Hippocampal formation (tissue), 2 donors: ENCODE measurements at places on chromosomes 11 and 22.

DNA sequence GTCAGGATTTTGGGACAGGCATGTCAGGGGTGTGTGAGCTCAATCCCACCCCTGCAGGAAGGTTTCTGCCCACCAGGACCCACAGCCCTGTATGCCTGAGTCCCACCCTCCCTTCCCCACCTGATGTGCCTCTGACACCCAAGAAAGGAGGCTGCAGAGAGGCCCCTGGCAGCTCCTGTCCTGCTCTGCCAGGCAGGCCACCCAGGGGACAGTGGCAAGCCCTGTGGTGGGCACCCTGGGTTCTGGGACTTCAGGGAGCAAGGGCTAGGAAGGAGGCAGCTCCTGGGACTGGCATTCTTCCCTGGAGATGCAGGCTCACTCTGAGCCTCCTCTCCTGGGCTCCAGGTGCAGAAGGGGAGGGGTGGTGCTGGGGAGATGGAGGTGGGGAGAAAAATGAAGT lies 234.5 kb upstream of the B3GAT1 start:
- DNase-seq, result no peak

GRCh38 chr22:39773503-39773902 lies 120.1 kb downstream of the ENTHD1 start:
- DNase-seq, result no peak

- DNase-seq, result no peak
Observed at GRCh38 chr22:44430716-44431115, 67.3 kb downstream of the RTL6 start.

DNA sequence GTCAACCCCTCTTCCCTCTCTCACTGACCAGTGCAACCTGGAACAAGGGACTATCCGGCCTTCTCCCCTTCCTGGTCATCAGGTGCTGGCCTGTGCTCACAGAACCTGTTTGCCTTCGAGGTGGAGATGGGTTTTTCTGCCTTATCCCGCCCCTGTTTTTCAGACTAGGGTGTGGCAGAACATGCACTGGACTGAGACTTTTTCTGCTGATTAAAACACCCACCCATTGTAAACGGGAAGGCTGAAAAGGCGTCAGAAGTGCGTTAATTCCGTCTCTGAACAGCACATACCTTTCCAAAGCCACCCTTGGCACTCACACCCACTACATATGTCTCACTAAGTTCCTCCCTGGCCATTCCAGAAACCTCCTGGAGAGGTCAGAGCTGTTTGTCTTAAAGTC lies 4.4 kb upstream of the B3GNT6 start:
- DNase-seq, result no peak

GRCh38 chr11:30422447-30423278 lies 99.8 kb downstream of the ARL14EP start:
- no peak for DNase-seq

DNA sequence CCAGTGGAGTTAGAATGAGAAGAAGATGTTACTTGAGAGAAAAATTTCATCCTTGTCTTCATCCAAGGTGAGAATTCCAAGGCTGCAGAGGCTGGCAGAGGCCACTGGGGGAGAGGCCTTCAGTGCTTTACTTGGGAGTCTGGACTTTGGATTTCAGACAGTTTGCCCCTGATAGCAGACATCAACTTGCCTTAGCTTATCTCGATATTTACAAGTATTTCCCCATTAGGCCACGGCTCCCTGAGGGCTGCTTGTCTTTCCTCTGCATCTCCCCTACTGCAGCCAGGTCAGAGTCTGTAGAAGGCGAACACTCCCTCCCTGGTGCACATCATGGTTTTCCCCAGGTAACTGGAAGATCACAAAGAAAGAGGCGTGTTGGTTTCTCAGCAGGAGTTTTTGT lies 29.9 kb upstream of the BSX start:
- no peak for DNase-seq

GRCh38 chr11:121767433-121767832 lies 314.7 kb upstream of the SORL1-AS1 start:
- DNase-seq, result no peak

- DNase-seq, result no peak
Observed at GRCh38 chr22:28316014-28316413, 363.6 kb downstream of the TTC28 start.

- DNase-seq, result no peak
Observed at GRCh38 chr11:3137486-3138177, 27.5 kb downstream of the OSBPL5 start.

- DNase-seq, result no peak
Observed at GRCh38 chr22:23781511-23782183, 5.1 kb upstream of the SMARCB1 start.

GRCh38 chr11:638631-639331 lies 1.7 kb downstream of the DRD4 start:
- no peak for DNase-seq

GRCh38 chr11:56273854-56274253 lies at the start of gene OR5T1:
Gene OR5T1, plus strand, starts transcription at chr11:56274154. Its CDS starts 1,485 bp downstream, at chr11:56275639.
- DNase-seq, result no peak

DNA sequence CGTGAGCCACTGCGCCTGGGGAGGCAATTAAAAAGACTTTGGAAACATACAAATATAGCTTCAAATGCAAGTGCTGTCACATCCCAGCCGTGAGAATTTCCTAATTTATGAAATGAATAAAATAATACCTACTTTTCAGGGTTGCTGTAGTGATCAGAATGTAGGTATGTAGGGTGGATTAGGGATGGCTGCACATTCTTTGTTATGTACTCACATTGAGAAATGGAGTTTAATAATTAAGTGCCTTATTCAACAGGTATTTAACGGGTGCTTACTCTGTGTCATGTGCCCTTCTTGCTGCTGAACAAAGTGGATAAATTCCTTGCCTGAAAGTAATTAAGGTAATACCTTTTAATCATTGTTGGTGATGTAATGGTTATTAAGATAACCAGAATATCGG lies 37.0 kb downstream of the MMP7 start:
- no peak for DNase-seq

DNA sequence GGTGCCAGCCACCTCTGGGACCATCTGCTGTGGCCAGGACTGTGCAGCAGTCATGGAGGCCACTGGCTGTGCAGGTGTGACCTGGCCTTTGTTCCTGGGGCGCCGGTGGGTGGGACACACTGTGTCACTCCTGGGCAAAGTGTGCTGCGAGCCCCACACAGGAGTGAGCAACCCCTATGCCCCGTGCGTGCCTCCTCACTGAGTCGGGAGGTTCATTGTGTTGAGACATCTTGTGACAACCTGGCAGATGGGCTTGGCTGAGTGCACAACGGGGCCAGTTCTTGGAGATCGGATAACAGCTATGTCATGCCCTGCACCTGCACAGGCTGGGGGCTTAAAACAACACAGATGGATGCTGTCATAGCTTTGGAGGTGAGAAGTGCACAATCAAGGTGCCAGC lies 13.5 kb downstream of the ANO1 start:
- DNase-seq, result no peak

DNA sequence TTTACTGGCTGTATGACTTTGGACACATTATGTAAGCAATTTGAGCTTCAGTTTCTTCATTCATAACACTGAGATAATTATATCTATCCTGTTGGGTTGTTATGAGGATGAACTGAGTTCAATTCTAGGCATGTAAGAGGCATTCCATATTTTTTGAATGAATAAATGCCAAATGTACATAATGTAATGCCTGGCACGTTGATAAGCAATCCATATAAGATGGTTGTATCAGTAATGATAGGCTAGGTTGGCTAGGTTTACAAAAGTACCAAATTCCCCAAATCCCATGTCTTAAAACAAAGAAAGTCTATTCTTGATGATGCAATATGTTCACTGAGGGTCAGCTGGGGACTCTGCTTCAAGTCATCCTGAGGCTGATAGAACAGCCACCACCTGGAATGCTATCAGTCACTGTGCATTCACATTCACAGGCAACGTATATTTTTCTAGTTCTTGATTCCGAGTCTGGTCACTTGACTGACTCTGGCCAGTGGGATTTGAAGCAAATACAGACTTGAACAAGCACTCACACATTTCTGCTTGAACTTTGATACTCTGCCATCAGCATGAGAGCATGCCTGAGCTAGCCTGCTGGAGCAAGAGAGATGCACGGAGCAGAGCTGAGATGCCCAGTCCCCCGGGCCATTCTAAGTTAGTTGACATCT lies 104.0 kb upstream of the TIMP3 start:
- DNase-seq, result no peak

- no peak for DNase-seq
Observed at GRCh38 chr11:134560566-134561330, 148.7 kb upstream of the B3GAT1 start.

DNA sequence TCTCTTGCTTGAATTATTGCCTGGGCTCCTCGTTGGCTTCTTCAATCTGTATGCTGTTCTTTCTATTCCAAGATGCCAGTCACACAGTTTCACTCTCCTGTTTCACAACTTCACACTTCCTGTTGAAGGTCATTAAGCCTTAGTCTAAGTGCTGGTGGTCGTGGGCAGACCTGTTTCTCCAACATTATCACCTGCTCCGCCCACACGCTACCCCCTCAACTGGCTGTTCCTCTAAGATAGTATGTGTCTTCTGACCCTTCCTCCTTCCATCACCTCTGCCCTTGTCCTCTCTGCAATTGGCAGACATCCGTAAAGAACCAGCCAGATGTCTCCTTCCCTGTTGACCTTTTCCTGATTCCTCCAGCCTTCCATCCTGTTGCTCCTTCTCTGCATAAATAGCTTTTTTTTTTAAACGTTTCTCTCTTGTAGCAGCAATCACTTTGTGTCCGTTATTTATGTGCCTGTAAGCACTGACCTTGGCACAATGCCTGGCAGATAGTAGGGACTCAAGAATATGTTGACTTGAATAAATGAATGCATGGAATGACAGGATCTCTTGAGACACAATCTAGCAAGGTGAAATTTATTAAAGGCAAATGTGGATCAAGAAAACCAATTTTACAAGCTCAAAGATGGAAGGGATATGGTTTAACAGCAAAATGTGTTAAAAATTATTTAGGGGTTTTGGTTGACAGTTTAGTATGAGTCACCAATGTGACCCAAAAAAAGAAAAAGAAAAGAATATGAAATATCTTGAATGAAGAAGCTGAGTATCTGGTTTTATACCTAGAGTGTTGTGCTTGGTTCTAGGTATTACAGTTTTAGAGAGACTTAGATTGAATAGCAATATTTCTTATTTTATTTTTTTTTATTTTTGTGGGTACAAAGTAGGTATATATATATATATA lies 12.6 kb downstream of the DIXDC1 start:
- DNase-seq, result no peak

GRCh38 chr11:77589181-77589520 lies 602 bp upstream of the AQP11 start:
- no peak for DNase-seq

GRCh38 chr11:67548555-67549110 lies 25.4 kb upstream of the CABP2 start:
- DNase-seq, result no peak

DNA sequence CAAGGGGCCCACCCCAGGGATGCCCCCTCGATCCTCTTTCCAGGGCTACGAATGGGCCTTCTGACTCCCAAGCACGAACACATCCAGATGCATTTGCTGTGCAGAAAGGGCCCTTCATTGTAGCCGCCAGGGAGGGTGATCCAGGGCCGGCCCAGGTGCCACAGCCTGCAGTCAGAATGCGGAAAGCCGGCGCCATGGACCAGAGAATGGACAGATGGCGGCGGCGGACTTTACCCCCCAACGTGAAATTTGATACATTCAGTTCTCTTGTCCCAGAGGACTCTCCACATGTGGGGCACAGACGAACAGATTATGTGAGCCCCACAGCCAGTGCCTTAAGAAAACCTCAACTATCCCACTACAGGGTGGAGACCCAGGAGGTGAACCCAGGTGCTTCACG lies 87.2 kb downstream of the KIAA1671 start:
- no peak for DNase-seq

DNA sequence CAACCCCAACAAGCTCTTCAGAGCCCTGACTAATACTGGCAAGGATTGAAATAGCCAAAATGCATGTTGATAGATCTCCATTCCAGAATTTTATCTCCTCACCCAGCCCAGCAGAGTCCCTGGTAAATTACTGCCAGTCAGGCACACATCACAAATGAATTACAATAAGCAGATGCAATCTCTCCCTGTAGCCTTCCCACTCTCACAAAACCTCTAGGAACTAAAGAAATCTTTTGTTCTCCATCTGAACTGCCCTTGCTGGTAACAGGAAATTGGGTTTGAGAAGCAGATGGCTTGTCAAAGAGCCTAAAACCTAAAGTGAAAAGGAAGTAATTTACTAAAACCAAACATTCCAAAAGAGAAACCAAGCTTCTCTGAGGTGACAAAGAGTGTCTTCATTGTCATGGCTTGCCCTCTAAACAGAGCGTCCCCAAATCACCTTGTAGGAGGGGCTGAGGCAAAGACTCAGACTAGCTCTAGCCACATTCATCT lies 59.5 kb downstream of the FAM168A start:
- DNase-seq, result peak; percentile 33

GRCh38 chr11:11968511-11969280 lies 39.7 kb downstream of the DKK3 start:
- DNase-seq, result no peak

DNA sequence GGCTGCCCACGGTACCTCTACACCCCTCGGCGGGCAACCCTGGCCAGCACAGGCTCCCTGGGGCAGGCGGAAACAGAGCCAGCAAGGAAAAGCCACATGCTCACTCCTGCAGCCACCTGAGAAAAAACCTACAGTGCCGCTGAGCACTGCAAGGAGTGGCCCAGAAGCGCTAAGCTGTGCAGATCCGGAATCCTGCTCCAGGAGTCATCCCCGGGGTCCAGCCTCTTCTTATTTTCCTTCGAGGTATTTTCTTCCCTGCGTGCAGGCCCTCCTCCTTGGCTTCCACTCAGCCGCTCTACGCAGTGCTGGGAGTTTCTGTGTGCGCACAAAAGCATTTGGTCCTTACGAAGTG lies 81.0 kb downstream of the TRMU start:
- DNase-seq, result no peak

GRCh38 chr22:20955548-20955947 lies 11.5 kb upstream of the AIFM3 start:
- no peak for DNase-seq

DNA sequence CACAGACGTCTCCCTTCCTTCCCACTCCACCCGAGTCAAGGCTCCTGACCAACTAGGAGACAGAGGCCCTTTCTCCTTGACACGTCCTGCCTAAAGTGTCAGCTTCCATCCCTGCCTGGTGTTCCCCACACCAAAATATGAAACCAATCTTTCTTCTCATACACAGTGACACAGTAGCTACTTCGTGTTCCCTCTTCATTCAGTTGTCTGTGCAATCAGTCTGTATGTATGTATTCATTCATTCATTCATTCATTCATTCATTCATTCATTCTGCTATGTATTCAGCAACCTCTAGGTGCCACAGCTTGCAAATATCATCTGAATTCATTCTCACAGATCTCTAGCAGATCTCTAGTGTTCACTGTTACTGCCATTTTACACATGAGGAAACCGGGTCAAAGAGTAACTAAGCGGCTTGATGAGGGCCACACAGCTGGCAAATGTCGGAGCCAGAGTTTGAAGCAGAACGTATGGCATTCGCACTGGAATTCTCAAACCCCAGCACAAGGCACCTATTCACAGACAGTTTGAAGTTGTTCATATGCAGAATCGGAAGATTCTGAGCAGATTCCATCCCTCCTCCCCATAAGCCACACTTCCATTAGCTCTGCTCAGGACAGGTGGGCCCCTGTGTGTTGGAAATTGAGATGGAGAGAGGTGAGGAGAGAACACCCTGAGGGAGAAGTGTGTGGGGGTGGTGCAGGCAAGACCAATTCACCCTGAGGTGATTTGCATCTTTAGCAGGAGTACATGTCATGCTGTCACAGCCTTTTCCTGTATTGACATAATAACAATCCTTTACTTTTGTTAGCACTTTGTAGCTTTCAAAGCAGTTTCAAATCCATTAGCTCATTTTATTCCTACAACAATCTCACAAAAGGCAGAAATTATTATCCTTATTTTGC lies 275.7 kb downstream of the ST3GAL4 start:
- DNase-seq, result no peak

- DNase-seq, result no peak
Observed at GRCh38 chr11:111759778-111760407, 6.3 kb downstream of the PPP2R1B start.

GRCh38 chr11:33366918-33367317 lies 109.7 kb downstream of the HIPK3 start:
- DNase-seq, result no peak
